DMS79 (cell line): ENCODE measurements at places on chromosomes 2 and 18.
A peak's percentile ranks its signal among the peaks of the same experiment; 100 is the strongest.

- no peak for DNase-seq
Measured at GRCh38 chr2:222494104-222494739, 69.9 kb downstream of the SGPP2 start.

- no peak for DNase-seq
Measured at GRCh38 chr18:64380117-64380516, 231.2 kb upstream of the LINC00305 start.

- DNase-seq: no peak
Measured at GRCh38 chr2:15645720-15646385, 54.2 kb downstream of the DDX1 start.

DNA sequence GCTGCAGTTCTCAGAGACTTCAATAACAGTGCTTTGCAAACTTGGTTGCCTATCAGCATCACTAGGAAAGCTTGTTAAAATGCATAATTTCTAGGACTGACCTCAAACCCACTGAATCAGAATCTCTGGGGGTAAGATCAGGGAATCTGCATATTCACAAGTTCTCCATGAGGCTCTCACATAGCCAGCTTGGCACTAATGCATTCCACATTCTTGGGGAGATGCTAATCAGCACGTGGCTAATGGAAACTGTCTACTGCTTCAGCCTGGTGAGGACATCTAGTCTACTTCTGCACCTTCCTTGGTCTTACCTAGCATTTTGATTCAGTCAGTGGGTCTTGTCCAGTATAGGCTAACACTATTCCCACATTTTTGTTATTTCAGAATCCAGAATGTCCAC is 56.3 kb downstream of the RBKS start:
- DNase-seq: no peak

DNA sequence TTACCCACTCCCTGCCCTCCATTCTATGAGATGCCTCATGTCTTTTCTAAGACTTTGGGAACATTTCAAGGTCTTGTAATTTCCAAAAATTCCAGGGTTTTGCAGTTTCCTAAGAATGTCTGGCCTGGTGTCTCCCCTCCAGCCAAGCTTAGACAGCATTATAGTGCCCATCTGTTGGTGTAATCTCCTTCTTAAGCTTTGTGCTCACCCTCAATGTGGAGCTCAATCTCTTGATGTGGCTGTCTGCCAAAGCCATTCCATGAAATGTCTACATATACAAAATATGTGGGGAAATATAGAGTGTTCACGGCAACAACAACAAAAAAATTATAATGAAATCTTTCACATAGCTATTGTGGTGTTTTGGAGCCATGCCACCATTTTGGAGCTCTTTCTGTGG is 558.4 kb downstream of the PIK3C3 start:
- DNase-seq: no peak

GRCh38 chr2:151189125-151189524 is 72.5 kb downstream of the RBM43 start:
- no peak for DNase-seq

GRCh38 chr18:48340560-48340959 is 68.6 kb downstream of the ZBTB7C start:
- DNase-seq: peak; percentile 75

DNA sequence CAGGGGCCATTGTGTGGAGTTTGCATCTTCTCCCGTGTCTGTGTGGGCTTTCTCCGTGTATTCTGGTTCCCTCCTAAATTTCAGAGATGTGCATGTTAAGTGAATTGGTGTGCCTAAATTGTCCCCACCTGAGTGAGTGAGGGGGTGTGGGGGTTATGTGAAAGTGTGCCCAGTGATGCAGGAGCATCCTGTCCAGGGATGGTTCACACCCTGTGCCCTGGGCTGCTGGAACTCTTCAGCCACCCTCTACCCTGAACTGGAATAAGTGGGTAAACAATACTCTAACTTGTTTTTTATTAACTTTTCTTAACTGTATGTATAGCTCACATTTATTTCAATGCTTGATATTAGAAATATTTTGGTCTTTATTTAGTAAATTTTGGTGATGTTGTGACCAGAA is 56.0 kb downstream of the UBE2E3 start:
- DNase-seq: no peak

DNA sequence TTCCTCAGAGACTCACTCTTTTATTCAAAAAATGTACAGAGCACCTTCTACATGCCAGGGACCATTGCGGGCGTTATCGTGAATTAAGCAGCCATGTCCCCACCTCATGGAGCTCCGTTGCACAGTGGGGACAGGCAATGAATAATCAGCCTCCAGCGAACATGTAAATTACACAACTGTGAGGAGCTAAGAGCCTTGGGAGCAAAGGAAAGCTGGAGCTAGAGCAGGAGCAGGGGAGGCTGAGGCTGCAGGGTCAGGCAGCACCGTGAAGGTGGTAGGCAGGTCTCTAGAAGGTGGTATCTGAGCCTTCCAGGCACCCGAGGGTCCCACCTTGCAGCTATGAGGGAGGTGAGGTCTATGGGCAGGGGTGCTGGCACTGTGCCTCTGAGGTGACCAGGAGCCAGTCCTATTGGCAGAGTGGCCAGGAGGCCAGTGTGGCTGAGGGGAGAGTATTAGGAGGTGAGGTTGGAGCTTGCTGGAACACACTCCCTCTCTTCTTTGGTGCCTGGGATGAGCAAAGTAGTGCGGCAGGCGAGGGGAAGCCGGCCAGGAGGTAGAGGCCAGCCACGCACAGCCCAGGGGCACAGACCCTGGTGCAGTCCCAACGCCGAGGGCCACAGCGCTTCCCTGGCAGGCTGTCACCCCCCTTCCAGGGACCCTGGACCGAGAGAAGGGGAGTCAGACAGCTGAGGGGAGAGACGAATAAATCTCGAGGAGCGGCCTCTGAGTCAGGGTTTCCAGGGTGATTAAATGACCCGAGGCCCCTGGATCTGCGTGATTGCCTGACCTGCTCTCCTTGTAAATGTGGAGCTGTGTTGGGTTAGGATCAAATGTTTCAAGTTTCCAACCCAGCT is 167.3 kb downstream of the SEPTIN10 start:
- DNase-seq: no peak

DNA sequence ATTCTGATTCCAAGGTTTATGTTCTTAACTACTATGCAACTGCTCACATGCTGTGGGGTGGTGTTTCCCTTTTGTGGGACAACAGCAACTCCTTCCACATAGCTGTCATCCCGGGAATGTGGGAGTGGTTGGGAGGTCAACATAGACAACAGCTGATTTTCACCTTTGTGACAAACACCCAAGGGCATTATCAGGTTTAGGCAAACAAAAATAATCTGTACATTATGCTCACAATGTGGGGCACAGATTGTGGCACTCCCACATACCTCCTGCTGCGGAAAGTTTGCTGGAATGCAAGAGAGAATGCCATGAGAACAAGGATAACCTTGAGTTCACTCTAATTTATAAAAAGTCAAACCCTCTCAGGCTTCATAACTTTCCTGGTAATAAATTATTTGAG is 582.6 kb downstream of the CNTNAP5 start:
- no peak for DNase-seq

DNA sequence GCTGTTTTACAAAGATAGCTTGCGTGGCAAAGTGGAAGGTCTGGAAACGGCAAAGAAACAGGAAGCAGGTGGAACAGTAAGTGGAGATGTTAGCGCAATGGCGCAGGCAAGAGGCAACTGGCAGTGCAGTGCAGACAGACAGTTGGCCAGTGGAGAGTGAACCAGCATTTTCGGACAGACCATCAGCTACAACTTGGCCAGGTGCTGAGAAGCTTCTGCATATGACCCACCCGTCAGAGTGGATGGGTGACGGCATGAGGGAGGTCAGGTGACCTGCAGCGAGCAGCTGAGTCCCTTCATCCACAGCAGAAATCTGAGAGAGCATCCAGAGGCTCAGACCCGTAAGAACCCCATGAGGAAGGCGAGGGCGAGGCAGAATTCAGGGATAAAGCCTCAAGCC is 33.8 kb downstream of the NPC1 start:
- DNase-seq: no peak

GRCh38 chr2:33033606-33034081 is 86.9 kb downstream of the LTBP1 start:
- no peak for DNase-seq

DNA sequence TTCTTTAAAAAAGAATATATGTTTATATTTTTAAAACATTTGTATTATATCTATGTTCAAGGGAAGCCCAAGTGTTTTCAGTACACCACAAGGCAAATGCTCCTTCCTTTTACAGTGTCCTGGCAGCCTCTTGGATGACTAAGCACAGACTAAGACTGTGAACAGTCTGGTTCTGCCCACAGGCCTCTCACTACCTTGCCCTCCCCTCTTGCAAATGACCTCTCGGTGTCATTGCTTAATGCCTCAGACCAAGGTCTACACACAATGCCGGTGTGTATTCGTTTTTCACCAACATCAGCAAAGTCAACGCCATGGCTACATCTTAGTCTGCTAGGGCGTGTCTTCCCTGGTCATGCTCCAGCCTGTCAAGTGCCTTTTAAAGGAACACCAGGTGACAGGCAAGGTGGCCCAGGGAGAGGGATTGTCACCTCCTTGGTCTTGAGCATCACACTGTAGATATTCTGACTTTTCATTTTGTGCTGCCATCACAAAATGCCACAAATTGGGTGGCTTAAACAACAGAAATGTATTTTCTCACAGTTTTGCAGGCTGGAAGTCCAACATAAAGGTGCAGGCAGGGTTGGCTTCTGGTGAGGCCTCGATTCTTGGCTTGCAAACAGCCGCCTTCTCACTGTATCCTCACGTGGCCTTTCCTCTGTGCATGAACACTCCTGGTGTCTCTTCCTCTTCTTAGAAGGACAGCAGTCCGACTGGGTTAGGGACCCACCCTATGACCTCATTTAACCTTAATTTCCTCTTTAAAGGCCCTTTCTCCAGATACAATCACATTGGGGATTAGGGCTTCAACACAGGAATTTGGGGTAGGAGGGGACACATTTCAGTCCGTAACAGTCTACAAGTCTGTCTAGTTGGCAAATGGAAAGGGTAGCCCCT is 266.5 kb downstream of the KLHL29 start:
- no peak for DNase-seq

- no peak for DNase-seq
Measured at GRCh38 chr18:3704556-3705344, 254.8 kb downstream of the TGIF1 start.

DNA sequence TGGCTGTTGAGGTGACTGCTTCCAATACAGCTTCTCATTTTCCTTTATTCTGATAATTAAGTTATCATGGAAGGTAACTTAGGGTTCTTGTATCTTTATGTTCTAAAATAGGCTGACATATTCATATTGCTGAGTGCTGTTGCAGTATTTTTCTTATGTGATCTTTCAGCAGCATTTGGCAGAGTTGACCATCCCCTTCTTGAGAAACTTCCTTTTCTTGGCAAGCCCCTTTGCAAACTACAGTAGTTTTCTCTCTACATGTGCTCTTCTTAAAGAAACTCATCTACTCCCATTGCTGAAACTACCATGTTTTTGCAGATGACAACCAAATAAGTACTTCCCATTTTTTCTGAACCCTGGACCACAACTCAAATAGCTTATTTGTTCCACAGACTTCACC is 476.5 kb upstream of the TRIB2 start:
- no peak for DNase-seq

GRCh38 chr18:3260995-3261372 is 949 bp upstream of the MYL12B start:
- DNase-seq: no peak

DNA sequence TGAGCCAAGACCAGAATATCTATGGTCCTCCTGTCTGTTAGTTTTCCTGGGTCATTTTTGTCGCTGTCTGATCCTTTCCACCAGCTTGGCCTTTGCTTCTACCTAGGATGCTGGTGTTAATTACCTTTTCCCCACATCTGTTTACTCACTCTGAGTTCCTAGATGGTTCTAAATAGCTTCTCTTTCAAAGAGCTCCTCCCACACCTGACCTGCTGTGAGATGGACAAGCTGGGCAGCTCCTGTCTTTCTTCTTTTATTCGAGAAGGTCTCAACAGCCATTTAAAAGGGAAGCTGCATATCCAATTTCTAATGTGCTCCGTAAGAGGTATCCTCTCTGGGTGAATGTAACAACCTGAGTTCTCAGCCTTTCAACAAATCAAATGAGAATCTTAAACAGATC is 156.2 kb downstream of the HRH4 start:
- no peak for DNase-seq

DNA sequence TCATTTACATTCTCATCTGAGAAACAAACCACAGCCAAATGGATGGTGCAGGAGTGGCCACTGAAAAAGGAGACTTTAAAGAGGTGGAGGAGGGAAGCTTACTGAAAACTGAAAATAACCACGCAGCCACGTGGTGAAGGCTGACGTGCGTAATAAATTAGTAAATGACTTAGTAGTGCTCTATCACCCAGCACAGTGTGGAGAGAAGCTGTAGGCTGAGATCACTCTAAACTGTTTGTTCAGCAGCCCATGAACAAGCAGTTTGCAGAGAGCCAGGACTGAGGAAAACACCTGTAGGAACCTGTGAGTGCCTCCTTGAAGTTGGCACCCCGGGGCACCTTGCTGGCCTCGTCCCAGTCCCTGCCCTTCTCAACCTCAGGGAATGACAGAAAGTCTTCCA is 193.0 kb downstream of the TXNL1 start:
- DNase-seq: peak; percentile 17

GRCh38 chr2:4909346-4910009 is 782.7 kb upstream of the SOX11 start:
- DNase-seq: no peak

GRCh38 chr2:145267451-145267850 is 747.5 kb upstream of the ZEB2 start:
- no peak for DNase-seq

GRCh38 chr2:39697454-39697853 is 31.7 kb downstream of the TMEM178A start:
- DNase-seq: no peak

DNA sequence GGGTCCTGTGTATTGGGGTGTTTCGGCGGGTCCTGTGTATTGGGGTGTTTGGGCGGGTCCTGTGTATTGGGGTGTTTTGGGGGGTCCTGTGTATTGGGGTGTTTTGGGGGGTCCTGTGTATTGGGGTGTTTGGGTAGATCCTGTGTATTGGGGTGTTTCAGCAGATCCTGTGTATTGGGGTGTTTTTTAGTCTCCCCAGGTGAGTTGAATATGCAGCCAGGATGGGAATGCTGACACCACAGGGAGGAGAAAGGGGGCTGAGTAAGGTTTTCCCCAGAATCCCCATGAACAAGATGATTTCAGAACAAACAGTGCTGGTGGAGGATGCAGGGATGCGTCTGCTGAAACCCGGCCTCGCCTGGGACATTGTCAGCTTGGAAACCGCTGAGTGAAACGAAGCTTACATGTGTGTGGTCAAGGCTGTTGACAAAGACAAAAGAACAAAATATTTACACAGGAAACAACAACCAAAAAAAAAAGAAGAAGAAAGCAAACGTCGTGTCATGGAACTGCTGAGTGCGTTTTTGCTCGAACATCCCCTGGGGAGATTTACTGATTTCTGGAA is 88.5 kb upstream of the ODC1 start:
- DNase-seq: no peak
